ENCODE measurements at places on chromosomes 6 and 20.

DNA sequence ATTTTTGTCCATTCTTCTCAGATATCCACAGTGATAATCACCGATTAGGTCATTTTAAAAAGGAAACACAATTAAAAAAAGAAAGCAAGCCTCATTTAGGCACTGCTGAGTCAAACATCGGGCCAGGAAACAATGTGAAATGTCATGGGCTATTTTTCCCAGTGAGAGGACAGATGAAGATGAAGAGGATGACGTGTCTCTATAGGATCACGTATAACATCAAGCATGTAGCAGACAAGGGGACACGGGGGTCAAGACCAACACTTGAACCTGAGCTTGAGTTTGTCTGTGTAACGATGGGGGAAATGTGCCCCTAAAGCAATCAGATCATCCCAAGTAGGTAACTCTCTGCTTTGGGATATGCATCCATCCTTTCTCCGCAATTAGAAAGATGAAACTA, 553.2 kb downstream of the CD83 start:
- peak; percentile 72 for DNase-seq

GRCh38 chr20:39800111-39800510, 838.0 kb downstream of the DHX35 start:
- DNase-seq, result peak; percentile 92

DNA sequence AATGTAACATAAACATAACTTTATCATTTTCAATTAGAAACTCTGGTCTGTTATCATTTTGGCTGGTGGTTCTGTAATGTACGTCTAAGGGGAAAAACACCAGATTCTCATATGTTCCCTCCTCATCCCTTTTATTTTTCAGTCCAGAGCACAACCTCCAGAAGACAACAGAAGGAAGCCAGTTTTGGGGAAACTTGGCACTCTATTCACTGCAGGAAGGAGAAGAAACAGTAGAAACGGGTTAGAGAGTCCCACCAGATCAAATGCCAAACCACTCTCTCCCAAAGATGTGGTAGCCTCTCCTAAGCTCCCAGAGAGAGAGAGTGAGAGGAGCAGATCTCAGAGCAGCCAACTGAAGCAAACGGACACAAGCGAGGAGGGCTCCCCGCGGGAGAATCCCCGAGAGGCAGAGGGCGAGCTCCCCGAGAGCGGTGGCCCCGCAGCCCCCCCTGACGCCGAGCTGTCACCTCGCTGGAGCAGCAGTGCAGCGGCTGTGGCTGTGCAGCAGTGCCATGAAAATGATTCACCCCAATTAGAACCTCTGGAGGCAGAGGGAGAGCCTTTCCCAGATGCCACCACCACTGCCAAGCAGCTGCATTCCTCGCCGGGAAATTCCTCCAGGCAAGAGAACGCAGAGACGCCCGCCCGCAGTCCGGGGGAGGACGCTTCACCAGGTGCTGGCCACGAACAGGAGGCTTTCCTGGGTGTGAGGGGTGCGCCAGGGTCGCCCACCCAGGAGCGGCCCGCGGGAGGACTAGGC, 117.8 kb downstream of the RTN4IP1 start:
- DNase-seq, result peak; percentile 59

GRCh38 chr6:35512740-35513139, at the start of gene TULP1:
TSS of gene TULP1 (minus strand) at chr6:35512896. CDS start at chr6:35512858, 38 bp downstream.
- DNase-seq, result no peak

DNA sequence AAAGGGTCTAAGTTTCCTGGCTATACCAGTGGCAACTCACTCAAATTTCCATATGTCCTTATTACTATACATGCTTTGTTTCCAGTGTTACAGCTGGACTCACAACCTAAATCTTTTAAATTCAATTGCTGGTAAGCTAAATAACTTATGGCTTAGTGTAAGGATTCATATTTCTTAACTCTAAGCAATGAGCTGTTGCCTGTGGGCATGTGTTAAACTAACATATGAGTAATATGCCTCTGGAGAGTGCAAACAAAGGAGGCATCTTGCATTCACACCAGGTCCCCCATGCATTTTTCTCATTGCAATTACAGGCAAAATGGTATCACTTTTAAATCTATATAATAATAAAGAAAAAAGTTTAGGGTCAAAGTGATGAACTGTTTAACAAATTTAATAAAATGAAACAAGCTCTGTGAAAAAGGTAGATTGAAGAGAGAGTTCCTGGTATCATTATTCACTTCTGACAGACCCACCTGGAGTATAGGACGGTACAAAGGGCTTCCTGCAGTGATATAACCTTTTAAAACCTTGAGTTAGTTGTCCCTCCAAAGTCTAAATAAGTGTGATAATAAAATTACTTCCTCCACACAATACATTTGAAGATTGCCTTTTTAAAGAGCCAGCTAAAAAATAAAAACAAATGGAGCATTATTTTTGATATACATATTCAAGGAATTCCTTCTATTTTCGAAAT, 57.6 kb upstream of the HMGCLL1 start:
- peak; percentile 93 for DNase-seq
